ENCODE measurements at places on chromosomes 2 and 18.

DNA sequence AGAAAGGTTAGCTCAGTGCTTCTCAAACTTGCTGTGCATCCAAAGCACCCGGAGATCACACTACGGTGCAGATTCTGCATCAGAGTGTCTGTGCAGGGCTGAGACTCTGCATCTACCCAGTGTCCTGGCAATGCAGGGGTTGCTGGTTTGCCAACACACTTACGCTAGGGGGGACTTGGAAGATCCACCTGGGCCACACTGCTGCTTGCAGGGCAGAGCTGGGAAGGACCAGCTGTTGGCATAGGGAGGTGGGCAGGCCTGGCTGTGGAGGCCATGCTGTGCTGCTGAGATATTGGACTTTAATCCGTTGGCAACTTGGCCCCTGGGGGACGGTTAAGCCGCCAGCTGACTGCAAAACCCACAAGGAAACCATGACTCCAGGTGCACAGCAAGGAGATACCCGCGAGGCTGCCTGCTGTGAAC, 397.6 kb upstream of the HS6ST1 start:
- DNase-seq = no peak

DNA sequence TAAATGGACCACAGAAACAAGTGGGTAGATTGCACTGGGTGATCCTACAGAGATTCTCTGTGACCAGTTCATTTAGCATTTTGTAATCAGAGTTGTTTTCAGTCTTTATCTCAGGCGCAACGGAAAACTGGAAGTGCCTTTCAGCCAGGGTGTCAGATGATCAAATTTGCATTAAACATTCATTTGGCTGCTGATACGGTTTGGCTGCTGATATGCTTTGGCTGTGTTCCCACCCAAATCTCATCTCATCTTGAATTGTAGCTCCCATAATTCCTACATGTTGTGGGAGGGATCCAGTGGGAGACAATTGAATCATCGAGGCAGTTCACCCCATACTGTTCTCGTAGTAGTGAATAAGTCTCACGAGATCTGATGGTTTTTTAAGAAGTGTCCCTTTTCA, 1396.1 kb upstream of the TMEFF2 start:
- no peak for DNase-seq

- DNase-seq = no peak
Measured at GRCh38 chr2:119248751-119249150, 25.1 kb downstream of the STEAP3 start.

DNA sequence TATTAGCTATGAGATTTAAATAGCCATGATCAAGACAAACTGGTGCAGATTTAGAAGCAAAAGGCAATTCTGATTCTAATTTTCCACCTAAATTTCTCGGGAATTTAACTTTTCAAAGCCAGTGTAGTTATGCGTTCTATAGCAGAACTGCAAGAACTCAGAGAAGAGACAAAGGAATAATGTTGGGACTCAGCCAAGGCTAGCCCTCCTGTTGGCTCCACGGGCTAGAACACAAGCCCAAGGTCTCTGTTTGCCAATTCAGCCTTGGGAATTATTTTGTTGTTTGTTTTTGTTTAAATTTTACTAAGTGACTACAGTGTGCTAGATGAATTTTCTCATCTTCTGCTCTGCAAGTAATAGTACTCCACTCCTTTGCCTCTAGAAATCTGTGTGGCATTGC, 121.2 kb downstream of the CACNB4 start:
- no peak for DNase-seq

Measured in MM.1S (cell line).